ENCODE measurements at places on chromosomes 1 and 21.

GRCh38 chr21:15373941-15374340 lies 309.1 kb upstream of the NRIP1 start:
- DNase-seq, result no peak

DNA sequence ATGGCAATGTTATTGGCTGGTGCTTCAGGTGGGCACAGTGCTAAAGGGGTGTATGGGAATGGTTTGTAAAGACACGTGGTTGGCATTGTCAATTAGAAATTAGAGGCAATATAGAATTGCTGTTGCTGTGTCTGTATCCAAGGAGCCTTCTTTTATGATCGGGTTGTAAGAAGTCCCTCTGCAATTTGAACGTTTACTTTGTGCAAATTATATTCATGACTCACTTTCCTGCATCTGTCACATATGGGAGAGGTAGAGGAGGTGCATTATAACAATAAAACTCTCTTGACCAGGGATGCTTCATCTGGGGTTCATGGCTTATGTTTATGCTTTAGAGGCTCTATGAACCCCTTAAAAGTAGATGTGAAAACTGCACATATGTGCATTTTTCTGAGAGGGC lies 130.4 kb upstream of the DNAH14 start:
- no peak for DNase-seq

DNA sequence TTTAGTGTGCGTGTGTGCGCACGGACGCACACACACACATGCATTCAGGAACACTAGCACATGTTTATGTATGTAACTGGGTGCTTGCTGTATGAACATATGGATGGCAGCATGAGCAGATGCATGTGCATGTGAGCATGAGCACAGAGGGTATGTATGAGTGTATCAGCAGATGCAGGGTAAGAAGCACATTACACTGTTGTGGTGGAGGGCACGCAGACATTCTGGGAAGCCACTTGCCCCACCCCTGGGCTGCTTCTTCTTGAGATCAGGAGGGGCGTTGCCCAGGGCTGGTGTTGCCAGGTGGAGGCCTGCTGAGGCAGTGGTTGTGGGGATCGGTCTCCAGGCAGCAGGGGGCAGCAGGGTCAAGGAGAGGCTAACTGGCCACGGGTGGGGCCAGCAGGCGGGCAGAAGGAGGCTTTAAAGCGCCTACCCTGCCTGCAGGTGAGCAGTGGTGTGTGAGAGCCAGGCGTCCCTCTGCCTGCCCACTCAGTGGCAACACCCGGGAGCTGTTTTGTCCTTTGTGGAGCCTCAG lies 3.9 kb upstream of the P3R3URF start:
- no peak for DNase-seq

GRCh38 chr1:223201967-223202366 lies 58.9 kb upstream of the TLR5 start:
- no peak for DNase-seq

- no peak for DNase-seq
Observed at GRCh38 chr1:59730759-59731478, 83.8 kb upstream of the HOOK1 start.

GRCh38 chr1:21906173-21907078 lies 30.7 kb downstream of the HSPG2 start:
- DNase-seq, result no peak

DNA sequence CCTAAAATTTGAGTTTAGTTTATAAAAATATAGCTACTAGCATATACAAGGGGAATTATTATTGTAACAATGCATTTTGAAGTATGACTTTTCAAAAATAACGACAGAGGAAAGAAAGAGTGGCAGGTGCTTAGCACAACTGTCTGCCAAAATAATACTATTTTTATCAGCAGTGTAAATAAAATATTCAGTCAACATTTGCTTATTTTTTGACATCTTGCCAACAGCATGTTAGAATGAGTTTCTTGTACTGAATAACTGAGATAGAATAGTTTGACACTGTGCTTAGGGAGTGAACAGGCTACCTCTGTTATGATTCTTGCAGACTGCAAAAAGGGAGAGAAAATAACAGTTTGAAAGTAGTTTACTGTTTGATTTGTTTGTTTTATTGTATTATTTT lies 909.8 kb downstream of the BRINP3 start:
- DNase-seq, result no peak

- DNase-seq, result no peak
Observed at GRCh38 chr1:78475888-78476610, 14.7 kb upstream of the PTGFR start.

Measured in T follicular helper cell (primary cell).